Amygdala (tissue), 56 donors: ENCODE measurements at places on chromosomes 1 and 21.

DNA sequence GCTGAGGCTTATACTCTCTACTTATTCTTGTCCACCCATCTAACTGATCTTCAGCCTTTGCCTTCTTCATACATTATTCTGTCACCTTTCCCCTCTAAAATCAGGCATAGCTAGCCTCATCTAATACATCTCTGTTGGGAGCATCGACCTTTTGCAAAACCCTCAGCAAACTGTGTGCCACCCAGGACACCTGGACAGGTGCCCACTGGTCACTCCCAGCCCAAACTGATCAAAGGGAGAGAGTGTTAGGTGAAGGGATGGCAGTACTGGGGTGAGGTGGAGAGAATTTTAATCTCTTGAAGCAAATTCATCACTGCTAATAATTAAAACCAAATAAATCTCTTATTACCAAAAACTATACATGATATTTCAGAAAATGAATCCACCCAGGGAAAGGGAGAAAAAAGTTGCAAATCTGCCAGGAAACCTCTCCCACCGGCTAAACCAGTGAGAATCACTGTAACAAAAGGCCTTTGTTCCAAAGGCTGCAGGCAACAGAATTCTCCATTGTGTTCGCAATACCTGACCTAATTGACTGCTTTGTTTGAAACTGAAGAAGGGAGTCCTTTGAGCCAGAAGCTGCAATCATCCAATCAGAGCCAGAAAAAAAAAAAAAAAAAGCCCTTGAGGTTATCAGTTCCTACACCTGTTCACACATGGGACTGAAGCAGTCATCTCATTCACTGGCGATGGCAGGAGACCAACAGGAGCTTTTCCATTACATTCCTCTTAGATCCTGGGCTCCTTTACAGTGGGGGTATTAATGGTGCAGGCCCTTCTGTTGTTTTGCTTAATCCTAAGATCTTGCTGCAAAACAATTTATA, 172.6 kb downstream of the APP start:
- peak; percentile 68 for DNase-seq

DNA sequence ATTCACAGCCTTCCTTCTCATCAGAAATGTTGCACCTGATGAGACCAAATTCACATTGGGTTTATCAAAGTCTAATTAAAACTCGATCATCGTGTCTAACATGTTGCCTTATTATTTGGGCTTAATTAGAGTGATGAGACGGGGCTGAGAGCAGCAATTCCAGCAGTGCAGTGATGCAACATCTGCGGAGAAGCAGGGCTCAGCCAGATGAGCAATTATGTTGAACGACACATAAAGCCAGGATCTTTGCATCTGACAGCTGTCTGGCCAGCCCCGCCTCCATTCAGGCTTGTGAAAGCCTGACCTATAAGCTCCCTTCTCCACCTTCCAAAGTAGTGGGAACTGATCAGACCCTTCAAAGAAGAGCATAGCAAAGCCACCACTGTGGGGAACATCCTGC, 109.8 kb downstream of the C1orf94 start:
- DNase-seq = no peak

- no peak for DNase-seq
Measured at GRCh38 chr1:93081716-93082115, 2.6 kb downstream of the MTF2 start.

- no peak for DNase-seq
Measured at GRCh38 chr1:10735563-10736305, 60.7 kb downstream of the CASZ1 start.

- no peak for DNase-seq
Measured at GRCh38 chr1:52752484-52752826, 26.2 kb downstream of the ZYG11B start.

DNA sequence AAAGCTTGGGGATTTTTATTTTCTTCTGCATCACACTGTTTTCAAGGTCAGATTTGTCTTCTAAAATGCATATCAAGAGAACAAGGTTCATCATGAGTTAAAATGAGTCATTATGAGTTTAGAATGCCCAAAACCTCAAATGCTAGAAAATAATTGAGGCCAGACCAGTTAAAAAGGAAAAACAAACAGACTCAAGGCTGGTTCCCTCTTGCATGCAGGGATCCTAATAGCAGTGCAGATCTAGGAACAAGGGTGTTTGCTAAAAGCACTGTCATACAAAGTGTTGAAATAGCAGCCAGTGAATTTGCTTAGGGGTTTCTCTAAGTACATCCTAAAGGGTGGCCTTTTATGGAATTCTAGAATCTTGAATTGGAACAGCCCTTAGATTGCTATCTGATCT, 15.3 kb downstream of the BEND5 start:
- no peak for DNase-seq

- DNase-seq = no peak
Measured at GRCh38 chr1:171346881-171347280, 32.9 kb downstream of the FMO4 start.

GRCh38 chr1:204528241-204528640, 12.0 kb downstream of the MDM4 start:
- no peak for DNase-seq

- no peak for DNase-seq
Measured at GRCh38 chr1:3093898-3094626, 25.1 kb downstream of the PRDM16 start.

DNA sequence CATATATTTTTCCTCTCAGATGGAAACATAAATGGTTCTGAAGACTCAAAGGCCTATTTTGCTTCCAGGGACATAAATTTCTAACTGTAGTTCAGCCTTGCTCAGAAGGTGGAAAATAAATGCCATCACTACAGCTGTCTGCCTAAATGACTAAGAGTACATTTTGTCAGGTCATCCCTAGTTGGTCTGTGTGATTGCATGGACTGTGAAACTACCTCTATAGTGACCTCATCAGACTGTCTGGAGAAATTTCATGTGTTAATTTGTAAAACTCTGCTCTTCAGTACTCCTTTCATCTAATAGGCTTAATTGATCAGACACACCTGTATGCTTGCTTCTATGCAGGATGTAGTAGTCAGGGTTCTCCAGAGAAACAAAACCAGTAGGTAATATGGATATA, 886.9 kb downstream of the AMY1C start:
- no peak for DNase-seq

GRCh38 chr21:37548521-37548981, 182.0 kb downstream of the DYRK1A start:
- DNase-seq = no peak

DNA sequence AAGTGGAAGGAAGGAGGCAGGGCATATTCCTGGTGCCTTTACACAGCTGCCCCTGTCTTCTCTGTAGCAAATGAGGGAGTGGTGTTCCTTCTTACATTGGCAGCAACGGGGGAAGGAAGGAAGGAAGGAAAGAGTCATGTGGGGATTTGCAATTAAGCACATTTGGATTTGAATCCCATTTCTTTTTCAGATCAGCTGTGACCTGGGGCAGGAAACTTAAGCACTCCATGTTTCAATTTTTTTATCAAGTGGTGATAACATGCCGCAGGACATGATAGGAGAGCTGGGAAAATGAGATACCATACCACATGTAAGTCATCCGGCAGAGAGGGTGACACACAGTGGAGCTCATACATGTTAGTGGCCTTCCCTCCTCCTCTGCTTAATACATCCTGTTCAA, 186.8 kb downstream of the APP start:
- no peak for DNase-seq

DNA sequence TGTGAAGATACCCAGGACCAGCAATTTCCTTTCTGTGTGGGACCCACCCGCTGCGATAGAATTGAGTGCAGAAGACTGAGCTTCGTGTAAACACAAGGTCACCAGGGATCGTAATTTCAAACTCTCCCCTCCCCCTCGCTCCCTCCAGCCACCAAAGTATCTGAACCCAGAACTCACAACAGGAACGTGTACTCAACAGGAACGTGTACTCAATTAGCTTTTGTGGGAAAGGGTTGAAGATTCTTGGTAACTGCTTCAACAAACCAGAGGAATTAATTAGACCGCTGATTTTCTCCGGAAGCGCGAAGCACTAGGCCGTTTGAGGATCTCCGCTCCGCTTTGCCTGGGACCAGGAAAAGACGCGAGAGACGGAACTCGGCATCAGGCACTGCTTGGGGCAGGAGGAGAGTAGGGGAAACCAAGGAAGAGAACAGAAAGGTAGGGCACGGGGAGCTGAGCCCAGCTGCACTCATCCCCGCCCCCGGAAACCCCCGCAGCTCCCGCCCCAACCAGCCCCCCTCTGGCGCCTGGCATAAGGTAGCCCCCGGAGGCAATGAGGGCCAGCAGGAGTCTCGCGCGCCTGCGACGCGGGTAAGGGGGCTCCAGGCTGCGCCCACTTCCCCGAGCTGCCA, 453 bp downstream of the DRAM2 start:
- peak; percentile 49 for DNase-seq

DNA sequence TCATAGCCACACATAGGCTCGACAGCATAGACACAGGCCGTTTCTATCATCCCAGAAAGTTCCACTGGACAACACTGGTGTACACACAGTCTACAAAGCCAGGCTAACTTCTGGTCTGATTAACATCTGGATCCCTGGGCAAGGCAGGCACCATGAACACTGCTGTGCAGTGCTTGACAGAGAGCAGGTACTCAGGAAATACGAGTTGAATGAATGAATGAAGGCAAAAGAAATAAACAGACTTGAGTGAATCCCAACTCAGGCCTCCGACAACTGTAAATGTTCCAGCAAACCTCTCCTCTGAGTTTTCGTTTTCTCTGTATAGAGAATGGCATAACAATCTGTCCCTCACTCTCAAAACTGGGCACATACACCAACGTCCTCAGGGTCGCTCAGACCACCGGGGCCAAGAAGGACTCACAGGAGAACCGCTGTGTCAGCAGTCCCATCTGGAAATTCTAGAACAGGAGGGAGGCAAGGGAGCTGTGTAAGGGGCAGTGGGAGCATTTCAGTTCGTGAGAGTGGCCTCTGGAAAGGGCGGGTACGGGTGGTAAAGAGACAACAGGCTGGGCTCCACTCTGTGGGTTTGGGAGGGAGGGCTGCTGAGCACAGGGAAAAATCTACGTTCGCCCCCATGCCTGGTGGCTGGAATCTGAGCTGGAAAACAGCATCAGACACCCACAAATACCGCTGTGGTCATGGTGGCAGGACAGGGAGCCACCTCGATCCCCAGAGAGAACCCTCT, 15.1 kb upstream of the ECE1 start:
- DNase-seq = no peak

GRCh38 chr1:100811808-100812207, 82.8 kb downstream of the EXTL2 start:
- no peak for DNase-seq

GRCh38 chr1:66532798-66533783, 862 bp upstream of the SGIP1 start:
- DNase-seq = no peak

DNA sequence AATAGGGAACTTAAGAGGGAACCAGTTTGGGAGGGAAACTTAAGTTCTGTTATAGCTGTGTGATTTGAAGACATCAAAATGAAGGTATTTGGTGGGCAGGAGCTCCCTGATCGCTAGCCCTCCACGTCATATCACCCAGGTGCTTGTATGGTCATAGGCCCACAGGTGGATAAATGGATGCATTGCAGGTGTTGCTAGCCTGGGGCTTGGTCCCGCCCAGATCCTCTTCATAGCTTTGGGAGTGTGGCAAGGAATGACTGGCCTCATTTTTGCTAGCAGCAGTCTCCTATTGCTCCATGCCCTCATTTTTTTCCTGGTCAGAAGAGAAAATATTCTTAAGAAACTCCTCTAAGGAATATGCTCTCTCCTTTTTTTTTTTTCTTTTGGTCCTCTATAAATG, 11.3 kb downstream of the GNPAT start:
- no peak for DNase-seq

- no peak for DNase-seq
Measured at GRCh38 chr1:3073489-3074296, 4.7 kb downstream of the PRDM16 start.

DNA sequence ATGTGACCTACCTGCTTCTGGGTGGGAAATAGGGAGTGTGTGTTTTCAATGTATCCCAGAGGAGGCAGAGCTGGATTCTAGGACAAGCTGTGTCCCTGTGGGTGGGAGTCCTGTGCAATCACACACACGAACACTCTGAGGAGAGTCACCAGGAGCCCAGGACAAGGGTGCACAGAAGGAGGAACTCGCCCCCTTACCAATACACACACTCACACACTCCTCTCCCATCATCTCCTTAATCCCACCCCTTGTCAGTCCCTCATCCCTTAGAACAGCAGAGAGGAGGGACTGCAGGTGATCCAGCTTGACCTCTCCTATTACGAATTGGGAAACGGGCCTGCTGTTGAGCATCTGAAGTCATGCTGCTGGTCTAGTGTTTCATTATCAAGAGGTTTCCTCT, 8.5 kb upstream of the MYBPHL start:
- no peak for DNase-seq

- DNase-seq = no peak
Measured at GRCh38 chr1:42815941-42816584, 859 bp upstream of the ERMAP start.

GRCh38 chr1:77489910-77490309, 192.5 kb downstream of the ZZZ3 start:
- no peak for DNase-seq

DNA sequence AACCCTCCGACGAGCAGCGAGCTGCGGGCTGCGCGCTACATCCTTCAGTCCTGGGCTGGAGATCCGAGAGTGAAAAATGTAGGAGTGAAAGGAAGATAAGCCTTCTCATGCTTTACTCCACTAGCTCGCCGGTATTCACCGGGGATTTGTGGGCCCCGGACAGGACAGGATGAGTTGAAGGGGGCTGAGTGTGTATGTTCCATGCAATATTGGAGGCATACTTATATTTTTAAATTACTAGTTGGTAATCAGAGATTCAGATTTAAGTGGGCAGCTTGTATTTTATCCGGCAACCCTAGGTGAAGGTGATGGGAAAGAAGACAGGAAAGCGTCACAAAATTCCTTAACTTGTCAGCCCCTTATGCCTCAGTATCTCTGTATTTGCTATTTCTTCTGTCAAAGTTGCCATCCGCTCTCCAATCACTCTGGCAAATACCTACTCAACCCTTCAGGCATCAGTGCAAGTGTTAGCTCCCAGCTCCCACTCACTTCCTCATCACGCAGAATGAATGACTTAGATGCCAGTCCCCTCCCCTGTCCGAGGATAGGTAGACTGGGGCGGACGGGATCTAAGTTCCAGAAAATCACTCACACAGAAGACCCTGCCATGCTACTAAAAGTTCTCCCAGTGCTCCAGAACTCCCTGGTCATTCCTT, 503 bp upstream of the PIGM start:
- DNase-seq = no peak

DNA sequence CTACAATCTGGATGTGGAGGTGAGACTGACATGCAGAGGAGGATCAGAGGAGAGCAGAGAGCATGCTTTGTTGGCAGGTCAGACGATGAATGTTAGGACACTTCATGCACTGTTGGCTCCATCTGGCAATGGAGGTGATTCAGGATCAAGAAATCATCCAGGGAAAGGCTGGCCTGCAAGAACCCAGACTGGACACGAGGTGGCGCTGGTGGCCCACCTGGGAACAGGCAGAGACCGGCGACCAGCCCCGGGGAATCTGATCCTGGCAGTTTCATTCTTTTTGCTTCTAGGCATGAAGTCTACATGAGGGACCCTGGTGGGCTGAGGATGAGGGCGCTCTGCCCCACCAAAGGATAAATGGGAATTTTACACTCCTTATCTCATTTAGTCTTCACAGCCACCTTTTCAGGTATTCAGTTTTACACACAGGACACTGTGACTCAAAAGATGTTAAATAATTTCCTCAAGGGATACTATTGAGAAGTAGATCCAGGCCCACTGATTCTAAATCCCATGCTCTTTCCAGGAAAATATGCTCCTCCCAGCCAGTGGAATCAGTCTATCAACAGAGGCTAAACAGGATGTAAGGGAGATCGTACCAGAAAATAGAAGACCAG, 26.2 kb upstream of the SCMH1 start:
- DNase-seq = peak; percentile 42

GRCh38 chr1:238281418-238281817, 390.7 kb upstream of the ZP4 start:
- no peak for DNase-seq

- no peak for DNase-seq
Measured at GRCh38 chr1:197917805-197918651, 856 bp downstream of the LHX9 start.
